G401 (cell line): ENCODE measurements at places on chromosomes 5 and 9. TPM values are rescaled to one million over a fixed set of nuclear protein-coding genes. Genes with fewer than 3 reads are reported as not detected.

Gene PCDHGA2
- not detected in 2 replicates for total RNA-seq

Gene TNC
- not detected in 2 replicates for total RNA-seq

Gene TMEM161B
- 3.1 and 5.3 TPM in 2 replicates for total RNA-seq

GRCh38 chr9:131690941-131691573 lies 48.8 kb downstream of the RAPGEF1 start:
- no peak for DNase-seq

DNA sequence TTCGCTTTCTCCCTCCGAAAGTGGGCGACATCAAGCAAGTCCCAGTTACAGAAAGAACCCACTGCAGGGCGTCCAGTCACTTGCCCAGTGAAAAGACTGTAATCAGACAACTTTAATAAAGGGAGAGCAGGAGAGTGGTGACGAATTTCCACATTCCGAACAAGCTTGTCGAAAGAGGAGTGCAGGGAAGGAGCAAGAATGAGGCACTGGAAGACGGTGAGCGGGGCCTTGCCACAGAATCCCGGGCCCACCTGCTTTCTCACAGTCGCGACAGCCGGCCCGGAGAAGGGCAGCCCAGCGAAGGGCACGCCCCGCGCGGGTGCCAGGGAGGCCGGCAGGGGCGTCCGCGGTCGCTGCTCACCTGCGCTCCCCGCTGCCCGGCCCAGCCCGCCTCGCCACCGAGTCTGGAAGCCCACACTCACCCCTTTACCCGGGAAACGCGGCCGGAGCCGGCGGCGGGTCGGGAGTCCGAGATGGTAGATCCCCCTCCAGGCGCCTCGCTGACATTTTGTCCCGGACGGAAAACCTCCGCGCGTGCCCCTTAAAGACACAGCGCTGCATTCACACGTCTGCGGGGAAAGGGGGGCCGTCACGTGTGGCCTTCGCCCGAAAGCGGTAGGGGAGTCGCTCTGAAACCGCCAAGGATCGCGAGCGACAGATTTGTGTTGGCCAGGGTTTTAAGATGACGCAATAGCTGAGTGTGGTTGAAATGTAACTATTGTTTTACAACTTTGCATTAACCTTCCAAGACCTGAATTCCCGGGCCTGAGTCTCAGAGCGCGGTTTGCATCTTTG lies at the start of gene ZBED3:
TSS of gene ZBED3 (minus strand) at position 597 of the 795 bp plus-strand sequence. CDS start 9,407 bp downstream, outside the sequence.
- peak; percentile 80 for DNase-seq

DNA sequence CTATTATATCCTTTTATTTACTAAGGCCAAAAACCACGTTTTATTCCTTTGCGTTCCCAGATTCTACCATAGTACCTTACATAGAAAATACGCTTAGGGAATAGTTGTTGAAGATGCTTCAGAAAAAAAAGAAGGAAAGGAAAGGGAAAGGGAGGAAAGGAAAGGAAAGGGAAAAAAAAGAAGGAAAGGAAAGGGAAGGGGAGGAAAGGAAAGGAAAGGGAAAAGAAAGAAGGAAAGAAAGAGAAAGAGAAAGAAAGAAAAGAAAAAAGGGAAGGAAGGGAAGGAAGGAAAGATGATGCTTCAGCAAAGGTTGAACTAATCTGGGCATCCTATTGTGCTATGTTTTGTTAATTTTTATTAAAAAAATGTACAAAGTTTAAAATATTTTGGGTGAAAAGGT lies 131.5 kb downstream of the GIN1 start:
- no peak for DNase-seq

DNA sequence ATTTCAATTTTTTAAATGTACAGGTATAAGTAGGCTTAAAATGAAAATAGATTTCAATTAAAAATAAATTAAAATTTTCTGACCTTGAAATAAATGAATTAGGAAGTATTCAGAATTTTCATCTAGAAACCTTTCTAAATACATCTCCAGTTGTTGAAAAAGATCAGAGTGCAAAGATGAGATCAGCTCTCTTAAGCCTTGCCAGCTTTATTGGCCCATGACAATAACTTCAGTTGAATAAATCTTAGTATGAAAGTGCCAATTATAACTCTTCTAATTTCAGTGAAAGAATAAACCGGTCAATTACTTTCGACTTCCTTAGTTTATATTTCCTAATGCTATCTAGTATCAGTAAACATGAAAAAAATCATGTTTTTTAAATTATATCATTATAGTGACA lies 117.4 kb downstream of the FBXL17 start:
- no peak for DNase-seq

DNA sequence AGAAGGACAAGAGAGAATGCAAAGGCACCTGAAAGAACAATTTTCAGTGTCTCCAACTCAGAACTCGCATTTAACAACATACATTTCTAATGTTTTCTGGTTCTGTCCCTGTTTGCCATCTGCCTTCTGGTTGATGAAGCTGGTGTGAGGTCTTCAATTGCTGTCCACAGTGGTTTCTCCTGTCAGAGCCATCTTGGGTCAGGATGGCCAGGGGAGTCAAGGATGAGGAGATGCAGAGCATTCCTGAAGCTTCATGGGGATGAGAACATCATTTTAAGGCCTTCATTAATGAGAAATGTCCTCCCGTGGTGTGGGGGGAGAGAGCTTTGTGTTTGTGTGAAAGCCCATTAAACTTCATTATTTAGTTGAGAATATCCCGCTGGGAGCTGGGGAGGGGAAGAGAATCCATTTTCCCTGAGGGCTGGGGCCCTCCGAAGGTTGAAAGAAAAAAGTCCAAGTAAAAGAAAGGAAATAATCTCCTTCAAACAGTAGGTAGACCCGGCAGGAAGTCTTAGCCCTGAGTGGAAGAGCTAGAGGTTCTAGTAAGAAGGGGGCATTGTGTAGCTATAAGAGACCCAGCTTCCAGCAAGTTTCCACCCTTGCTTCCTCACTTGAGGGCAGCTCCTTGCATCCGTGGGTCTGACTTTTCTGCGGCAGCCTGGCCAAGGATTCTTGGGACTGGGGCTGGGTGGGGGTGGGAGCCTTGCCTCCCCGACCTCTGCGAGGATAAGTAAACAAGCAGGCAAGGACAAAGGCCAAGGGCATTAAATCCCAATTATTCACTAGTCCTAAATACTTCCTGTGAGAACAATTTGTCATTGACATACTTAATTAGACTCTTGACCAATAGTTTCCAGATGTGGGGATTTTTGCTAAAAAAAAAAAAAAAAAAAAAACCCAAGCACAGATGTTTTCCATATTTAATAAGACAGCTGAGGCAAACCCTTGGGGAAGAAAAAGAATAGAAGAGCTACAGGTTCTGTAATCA lies 119.2 kb downstream of the MSX2 start:
- no peak for DNase-seq

GRCh38 chr9:9998491-9999287 lies 614.1 kb downstream of the PTPRD start:
- DNase-seq, result peak; percentile 21

GRCh38 chr5:60809891-60810425 lies 34.1 kb downstream of the ELOVL7 start:
- DNase-seq, result no peak

GRCh38 chr5:138096997-138097828 lies 13.4 kb downstream of the WNT8A start:
- no peak for DNase-seq

- no peak for DNase-seq
Observed at GRCh38 chr9:106675780-106676179, 187.2 kb upstream of the ZNF462 start.

DNA sequence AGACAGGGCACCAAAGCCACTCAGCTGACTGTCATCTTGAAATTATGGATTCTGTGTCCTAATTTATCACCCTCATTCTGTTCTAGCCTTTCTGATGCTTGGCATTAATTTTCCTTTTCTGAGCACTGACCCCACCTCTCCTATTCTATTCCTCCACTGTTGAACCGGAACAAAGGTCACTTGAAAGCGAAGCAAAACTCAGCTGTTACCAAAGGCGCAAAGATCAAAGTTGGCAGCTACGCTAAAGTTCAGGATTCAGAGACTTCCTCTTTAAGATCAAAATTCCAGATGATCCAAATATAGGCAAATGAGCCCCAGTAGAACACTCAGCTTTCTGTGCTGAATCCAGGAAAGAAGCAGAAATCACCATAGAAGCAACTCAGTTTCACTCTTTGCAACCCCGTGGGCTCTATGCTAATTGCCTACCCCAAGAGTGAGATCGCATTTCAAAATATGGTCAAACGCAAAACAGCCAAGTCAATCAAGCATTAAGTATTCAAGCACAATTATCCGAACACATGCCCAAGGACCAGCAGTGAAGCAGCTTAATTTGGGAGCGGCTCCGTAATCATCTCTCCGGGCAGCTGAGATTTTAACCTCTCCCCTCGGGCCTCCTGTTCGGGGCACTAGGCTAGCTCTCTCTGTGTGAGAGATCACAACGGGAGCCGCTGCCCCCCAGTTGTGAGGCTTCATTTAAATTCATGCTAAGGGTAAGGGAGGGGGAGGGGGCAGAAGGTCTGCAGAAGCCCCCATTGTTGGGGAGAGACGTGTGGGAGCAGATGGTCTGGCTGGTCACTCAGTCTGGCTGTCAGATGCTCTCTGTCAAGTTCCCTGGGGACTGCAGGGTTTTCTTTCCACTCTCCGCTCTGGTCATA lies 288.6 kb downstream of the ELAVL2 start:
- peak; percentile 19 for DNase-seq

DNA sequence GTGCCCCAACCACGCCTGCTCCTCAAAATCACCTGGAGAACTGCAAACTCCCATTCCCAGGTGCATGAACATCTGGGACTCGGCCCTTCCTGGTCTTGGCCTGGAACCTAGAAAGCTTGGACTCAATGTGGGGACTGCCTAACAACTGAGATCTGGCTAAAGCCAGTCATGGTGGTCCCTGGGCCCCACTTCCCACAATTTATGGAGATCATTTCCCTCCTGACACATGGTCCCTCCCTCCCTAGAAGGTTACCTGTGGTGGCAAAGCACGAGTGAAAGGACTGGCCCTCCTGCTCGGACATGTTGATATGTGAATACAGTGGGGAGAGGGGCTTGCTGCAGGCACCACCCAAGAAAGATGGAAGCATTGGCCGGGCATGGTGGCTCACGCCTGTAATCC lies 18.8 kb downstream of the BICD2 start:
- no peak for DNase-seq

DNA sequence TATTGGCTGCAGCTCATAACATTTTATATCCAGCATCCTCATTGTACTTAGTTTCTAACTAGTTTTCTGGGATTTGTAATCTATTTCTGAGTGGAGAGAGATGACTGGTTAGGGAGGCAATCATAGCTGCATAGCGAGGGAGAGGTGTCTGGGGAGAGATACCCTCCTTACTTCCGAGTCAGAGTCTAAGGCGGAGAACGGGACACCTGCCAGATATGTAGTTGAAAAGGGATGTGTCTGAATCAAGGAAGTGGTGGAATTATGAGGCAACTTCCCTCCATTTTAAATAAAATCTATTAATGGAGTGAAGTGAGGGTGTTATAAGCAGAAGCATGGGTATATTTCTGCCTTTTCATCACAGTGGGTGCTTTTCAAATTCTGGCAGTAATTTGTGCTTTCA lies 126.5 kb downstream of the MAST4 start:
- DNase-seq, result no peak

DNA sequence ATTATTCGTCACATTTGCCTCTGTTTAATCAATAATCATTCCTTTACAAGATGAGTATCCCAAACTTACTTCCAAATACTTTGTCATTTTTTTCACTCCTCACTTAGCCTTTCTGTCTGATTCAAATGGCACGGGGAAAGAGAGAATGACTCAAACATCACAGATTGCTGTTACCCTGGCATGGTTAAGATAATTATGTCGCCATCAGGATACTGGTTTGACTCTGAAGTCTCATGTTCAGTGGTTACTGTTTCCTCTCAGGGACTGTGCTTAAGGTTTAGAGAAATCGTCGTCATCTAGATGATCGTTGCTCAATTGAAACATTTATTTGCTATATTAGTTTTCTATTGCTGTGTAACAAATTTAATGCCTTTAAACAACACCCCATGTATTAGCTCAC lies 45.2 kb upstream of the RAD23B start:
- no peak for DNase-seq

DNA sequence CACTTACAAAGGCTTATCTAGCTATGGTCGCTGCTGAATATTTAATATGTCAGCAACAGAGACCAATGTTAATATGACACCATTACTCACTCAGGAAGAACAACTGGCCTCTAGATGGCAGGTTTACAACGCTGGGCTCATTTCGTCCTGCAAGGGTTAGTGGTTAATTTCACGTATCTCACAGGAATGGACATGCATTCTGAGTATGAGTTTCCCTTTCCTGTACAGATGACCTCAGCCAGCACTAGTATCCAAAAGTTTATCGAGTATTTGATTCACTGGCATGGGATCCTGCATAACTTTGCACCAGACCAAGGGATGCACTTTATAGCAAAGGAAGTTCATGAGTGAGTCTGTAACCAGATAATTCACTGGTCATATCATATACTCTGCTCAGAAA lies 8.7 kb upstream of the TRPC7 start:
- peak; percentile 25 for DNase-seq

GRCh38 chr5:28707706-28708105 lies 1669.3 kb upstream of the CDH9 start:
- no peak for DNase-seq

DNA sequence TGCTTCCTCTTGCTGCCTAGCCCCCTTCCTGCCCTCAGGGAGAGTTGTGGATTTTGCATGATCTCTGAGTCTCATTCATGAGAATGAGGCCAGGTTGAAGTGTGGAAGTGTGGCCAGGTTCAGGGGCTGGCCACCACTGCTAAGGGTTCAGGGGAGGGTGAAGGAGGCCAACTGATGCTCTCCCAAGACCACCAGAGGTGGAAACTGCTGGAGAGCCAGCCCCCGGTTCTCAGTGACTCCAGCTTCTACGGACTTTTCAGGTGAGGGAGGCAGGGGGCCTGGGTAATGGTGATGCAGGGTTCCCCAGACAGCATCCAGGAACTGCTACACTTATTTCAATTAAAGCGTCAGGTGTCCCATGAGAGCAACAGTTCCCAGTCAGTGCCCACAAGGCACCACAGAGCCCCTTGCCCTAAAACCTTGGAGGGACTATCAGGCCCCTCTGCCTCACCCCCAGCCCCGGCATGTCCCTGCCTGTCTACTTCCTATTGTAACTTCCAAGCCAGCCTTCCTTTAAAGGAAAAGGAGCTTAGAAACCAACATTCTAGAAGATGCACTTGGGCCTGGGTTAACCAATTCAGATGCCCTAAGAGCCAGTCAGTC lies 50.1 kb downstream of the AMBP start:
- no peak for DNase-seq

DNA sequence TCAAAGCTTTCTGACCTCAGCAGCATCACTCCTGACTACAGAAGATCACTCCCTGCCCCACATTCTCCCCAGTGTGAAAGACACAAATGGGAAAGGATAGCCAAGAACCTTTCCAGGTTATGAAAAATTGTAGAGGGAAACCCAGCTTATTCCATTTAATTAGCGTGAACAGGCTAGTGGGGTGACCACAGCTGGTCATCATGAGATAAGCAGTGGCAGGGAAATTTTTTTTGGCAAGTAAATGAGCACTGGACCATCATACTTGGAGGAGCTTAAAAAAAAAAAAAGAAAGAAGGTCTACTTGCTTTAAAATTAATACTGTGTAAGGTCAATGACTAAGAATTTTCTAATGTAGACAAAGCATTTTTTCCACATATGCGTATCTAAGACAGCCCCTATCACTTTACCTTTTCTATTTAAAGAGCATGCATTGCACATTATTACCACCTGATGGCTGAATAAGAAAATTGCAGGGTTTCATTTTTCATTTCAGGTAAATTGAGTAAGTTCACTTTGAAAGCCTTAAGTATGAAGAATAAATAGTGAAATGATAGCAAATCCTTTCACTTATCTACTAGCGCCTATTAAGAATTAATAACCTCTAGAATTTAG lies 123.6 kb downstream of the ELAVL2 start:
- peak; percentile 25 for DNase-seq
